ENCODE measurements at places on chromosomes 12 and 14.

- peak; percentile 76 for DNase-seq
These were observed 86.8 kb upstream of the HIF1A start for GRCh38 chr14:61608245-61609165.

DNA sequence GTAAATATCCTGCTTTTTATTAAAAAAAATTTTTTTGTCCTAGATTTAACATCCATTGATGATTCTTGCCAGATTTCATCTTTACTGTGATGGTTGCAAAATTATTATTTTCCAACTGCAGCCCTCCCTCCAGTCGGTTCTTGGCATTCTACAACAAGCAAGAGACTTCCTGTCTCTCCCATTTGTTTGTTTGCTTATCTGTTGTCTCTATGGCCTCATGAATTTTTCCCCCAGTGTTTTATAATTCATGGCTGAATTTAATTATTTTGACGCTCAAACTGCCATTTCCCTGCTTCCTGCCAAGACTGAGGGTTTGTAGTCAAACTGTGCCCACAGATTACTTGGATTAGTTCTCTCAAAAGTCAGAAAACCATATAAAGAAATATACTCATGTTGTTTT lies 25.9 kb downstream of the CGRRF1 start:
- DNase-seq = no peak

GRCh38 chr14:40248671-40249070 lies 816.4 kb upstream of the FBXO33 start:
- DNase-seq = peak; percentile 4

GRCh38 chr14:99287269-99287942 lies 15.4 kb upstream of the BCL11B start:
- DNase-seq = no peak

- DNase-seq = no peak
These were observed 21.3 kb downstream of the RPH3A start for GRCh38 chr12:112812600-112813406.

GRCh38 chr12:27996761-27997160 lies 24.2 kb upstream of the PTHLH start:
- no peak for DNase-seq

GRCh38 chr12:43052441-43052840 lies 462.9 kb upstream of the PRICKLE1 start:
- no peak for DNase-seq

- DNase-seq = no peak
These were observed 10.2 kb upstream of the ITGB7 start for GRCh38 chr12:53217051-53217930.

GRCh38 chr12:124779161-124780141 lies 84.2 kb downstream of the SCARB1 start:
- DNase-seq = no peak

GRCh38 chr14:63286071-63286470 lies 32.7 kb downstream of the GPHB5 start:
- no peak for DNase-seq

DNA sequence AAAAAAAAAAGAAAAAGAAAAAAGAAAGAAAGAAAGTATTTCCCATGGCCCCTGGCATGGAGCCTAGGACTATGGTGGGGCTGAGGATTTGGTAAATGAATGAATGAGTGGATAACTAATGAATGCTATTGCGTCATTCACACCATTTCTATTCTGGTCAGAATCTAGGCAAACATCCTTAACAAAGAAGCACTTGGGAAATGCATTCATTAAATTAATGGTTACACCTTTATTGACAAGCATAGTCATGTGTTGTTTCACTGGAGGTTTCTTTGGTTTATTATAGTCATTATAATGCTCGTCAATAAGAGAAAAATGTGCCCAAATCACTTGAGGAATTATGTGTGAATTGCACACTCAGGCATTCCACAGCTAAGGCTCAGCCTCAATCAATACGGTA lies 13.6 kb upstream of the AQP2 start:
- DNase-seq = no peak

DNA sequence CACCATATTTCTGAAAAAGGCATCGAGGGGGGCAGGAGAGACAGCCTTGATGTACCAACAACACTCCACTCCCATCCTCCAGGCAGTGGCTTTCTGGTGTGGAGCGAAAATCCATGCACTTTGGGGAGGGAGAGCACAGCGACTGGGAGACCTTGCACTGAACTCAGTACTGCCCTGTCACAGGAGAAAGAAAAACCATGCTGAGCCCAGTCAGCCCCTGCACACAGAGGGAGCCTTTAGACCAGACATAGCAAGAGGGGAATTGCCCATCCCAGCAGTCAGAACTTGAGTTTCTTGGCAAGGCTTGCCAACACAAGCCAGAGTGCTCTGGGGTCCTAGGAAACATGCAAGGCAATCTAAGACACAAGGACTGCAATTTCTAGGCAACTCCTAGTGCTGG lies 24.8 kb upstream of the SLC6A15 start:
- no peak for DNase-seq

GRCh38 chr14:82046512-82047226 lies 513.0 kb upstream of the SEL1L start:
- no peak for DNase-seq

DNA sequence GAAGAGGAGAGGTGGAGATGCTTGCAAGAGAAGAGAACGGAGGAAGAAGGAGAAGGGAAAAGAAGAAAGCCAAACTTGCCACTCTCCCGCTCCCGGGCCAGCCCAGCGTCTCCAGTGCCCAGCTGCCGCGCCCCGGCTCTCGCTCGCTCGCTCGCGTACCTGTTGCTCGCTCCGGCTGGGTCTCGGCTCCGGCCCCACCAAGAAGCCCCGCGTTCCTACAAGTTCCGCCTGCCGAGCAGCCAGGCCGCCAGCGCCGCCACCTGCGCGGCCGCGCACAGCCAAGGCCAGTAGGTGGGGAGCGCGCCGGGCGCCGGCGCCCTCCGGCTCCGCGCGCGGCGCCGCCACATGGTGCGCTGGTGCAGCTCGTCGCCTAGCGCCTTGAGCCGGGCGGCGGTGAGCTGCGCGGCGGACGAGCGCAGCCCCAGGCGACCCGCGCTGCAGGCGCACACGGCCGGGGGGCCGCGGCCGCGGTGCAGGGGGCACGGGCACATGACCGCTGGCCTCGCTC lies 370 bp downstream of the HRK start:
- DNase-seq = peak; percentile 39

- no peak for DNase-seq
These were observed 233.3 kb upstream of the PPFIA2 start for GRCh38 chr12:81992461-81992860.

DNA sequence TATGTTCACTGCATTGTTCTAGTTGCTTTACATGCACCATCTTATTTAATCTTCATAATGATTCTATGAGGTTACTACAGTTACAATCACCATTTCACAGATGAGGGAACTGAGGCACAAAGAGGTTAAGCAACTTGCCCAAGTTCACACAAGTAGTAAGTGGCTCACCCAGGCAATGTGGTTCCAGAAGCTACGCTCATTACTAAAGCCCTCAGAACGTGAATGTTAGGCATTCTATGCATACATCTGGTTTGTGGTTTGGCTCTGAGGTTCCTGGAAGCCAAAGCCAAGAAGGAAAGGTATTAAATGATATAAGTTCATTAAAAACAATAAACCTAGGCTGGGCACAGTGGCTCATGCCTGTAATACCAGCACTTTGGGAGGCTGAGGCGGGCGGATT lies 14.4 kb upstream of the VRTN start:
- peak; percentile 91 for DNase-seq
